ENCODE measurements at places on chromosomes 5 and 9. TPM values are rescaled to one million over a fixed set of nuclear protein-coding genes. Genes with fewer than 3 reads are reported as not detected.

GRCh38 chr9:69822116-69822750, 1.6 kb downstream of the CFAP95 start:
- DNase-seq, result peak; percentile 45

DNA sequence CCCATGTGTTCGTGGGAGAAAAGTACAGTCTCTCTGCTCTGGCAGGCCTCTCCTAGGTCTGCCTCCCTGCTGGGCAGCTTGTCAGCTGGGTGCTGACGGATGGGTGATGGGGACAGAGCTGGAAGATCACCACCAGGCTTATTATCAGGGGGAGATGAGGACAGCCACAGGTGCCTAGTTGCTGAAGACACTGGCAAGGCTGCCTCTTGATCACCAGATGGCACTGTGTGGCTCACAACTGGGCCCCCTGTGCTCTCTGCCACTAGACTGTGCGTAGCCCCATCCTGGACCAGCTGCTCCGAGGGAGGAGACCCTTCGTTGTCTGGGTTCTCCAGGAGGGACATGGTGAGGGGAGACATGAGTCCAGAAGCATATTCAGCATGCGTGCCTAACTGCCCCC, 73.0 kb downstream of the KIF24 start:
- peak; percentile 37 for DNase-seq

- DNase-seq, result no peak
Measured at GRCh38 chr5:54644226-54644625, 126.7 kb downstream of the SNX18 start.

DNA sequence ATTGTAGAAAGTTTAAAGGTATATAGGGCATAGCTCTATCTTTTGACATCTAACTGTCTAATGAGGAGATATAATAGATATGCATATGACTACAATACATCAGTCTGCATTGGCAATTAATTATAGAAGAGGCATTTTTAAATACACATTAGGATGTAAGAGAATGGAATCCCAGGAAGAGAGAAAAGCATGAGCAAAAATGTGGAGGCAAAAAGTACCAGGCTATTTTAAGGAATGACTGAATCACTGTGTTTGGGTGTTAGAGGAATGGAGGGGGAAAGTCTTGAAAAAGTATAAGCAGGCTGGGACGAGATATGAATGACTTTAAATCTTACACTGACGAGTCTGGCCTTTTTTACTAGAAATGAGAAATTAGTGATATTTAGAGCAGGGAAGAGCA, 138.4 kb upstream of the ZNF462 start:
- no peak for DNase-seq

The LRRC70 gene
- total RNA-seq, result 1.2 TPM

The GDNF gene
- total RNA-seq, result not detected

The FBP2 gene
- total RNA-seq, result not detected
